ENCODE measurements at places on chromosomes 12 and 14. TPM values are rescaled to one million over a fixed set of nuclear protein-coding genes. Genes with fewer than 3 reads are reported as not detected.
A peak's percentile ranks its signal among the peaks of the same experiment; 100 is the strongest.

DNA sequence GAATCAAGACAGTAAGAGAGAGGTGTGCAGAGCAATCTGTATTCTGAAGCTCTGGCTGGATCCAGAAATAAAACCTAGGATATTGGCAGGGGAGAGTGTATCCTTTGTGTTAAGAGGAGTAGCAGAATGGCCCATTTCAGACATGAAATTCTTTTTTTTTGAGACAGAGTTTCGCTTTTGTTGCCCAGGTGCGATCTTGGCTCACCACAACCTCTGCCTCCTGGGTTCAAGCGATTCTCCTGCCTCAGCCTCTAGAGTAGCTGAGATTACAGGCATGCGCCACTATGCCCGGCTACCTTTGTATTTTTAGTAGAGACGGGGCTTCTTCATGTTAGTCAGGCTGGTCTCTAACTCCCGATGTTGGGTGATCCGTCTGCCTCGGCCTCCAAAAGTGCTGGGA lies 6.1 kb upstream of the SRGAP1 start:
- DNase-seq: no peak

GRCh38 chr14:76203086-76204001 lies 51.6 kb downstream of the GPATCH2L start:
- peak; percentile 16 for DNase-seq

Gene REC8
- total RNA-seq: 16.8 TPM

Gene LRFN5
- 0.55 TPM for total RNA-seq

Gene FAM222A
- 4.4 TPM for total RNA-seq

Data from mucosa of descending colon (tissue), 3 donors.